Pancreas (tissue), 10 donors: ENCODE measurements at places on chromosomes 2 and 18. TPM values are rescaled to one million over a fixed set of nuclear protein-coding genes. Genes with fewer than 3 reads are reported as not detected.

The PLCL1 gene
- total RNA-seq: 0.91 TPM

The UGT1A6 gene
- total RNA-seq: 0.69 TPM

The AQP12A gene
- total RNA-seq: 103 TPM

The NLRC4 gene
- total RNA-seq: 1.9 TPM

The NTSR2 gene
- total RNA-seq: not detected

The ST6GAL2 gene
- not detected for total RNA-seq

The G6PC2 gene
- total RNA-seq: 16.3 TPM

The ELOA2 gene
- not detected for total RNA-seq

The DSG1 gene
- total RNA-seq: not detected

The RUFY4 gene
- total RNA-seq: 0.31 TPM

The TMEM182 gene
- 2.2 TPM for total RNA-seq

The PDCL3 gene
- total RNA-seq: 8.1 TPM

The SPC25 gene
- 0.14 TPM for total RNA-seq

The DNER gene
- total RNA-seq: 0.25 TPM

- no peak for DNase-seq
Measured at GRCh38 chr18:7908681-7909299, 341.7 kb downstream of the PTPRM start.

- no peak for DNase-seq
Measured at GRCh38 chr2:230660294-230661060, 52.2 kb upstream of the CAB39 start.

GRCh38 chr2:102256874-102257462 is 54.4 kb upstream of the IL1RL1 start:
- DNase-seq: no peak

DNA sequence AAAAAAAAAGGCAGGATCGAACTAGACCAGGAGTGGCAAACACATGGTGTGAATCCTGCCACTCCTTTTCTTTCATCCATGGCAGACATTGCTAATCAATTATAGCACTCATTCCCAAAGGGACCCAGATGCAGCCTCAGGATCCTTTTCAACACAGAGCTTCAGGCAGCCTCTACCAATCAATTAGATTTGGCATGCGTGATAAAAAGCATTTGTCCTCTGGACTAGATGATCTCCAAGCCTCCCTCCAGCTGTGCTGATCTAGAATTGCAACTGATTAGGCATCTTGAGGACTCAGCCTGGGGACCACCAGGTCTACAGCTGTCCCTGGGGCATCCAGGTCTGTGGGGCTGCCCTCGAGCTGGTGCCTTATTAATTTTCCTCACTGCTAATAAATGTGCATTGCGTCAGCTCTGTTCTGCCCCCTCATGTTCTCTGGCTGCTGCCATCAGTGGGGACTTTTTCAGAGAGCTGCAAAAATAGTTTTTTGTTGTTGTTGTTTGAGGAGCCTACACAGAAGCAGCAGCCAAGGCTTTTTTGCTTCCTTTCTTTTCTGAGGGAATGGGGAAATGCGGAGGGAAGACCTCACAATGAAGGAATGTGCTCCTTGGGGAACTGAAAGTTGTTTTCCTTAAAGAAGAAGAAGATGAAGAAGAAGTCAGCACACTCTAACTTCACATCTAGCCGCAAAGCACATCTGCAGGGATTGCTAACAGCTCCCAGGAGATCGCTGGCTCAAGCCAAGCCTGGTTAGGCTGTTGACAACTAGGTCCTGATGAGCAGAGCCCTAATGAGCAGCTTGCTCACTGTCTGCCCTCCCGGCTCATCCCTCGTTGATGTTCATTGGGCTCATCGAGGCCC is 8.8 kb upstream of the ATOH8 start:
- no peak for DNase-seq

- no peak for DNase-seq
Measured at GRCh38 chr2:19702267-19702666, 199.5 kb downstream of the TTC32 start.

- DNase-seq: no peak
Measured at GRCh38 chr2:184114439-184114838, 483.9 kb upstream of the ZNF804A start.

- no peak for DNase-seq
Measured at GRCh38 chr2:237020090-237020489, 65.6 kb upstream of the COPS8 start.

- DNase-seq: no peak
Measured at GRCh38 chr18:34643989-34644388, 66.1 kb upstream of the DTNA start.

- DNase-seq: no peak
Measured at GRCh38 chr2:174117951-174118930, 130.1 kb downstream of the OLA1 start.

- DNase-seq: no peak
Measured at GRCh38 chr2:203873461-203873860, 5.9 kb downstream of the CTLA4 start.

DNA sequence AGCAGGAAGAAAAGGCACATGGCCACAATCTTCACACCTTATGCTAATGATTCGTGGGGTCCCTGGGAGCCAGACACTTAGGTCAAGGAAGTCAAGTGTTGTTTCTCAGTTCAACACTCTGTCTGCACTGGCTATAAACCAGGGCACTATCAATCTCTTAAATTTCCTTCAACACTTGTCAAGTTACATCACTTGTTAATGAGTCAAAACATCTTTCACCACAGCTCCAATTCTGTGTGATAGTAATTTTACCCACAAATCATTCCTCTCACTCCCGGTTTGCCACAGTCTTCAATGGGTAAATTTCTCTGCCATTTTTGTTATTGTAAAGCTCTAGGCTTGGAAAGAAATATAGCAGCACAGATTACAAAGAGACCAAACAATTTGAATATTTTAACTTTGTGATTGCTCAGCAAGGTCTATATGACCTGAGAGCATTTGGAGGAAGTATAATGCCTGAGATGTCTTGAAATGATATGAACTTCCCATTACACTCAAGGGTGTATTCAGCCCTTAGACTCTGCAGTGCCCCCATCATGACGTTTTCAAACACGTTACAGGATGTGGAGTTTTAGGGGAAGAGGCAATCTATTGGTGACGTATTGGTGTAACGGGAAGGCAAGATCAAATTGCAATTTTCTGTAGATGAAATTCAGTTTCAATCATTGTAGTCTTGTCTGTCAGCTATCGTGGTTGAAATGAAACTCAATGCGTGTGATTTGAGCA is 78.7 kb downstream of the ICOS start:
- no peak for DNase-seq

GRCh38 chr2:235278771-235279355 is 215.0 kb upstream of the AGAP1 start:
- DNase-seq: no peak

- DNase-seq: no peak
Measured at GRCh38 chr18:76487070-76487469, 8.0 kb downstream of the ZNF516 start.

DNA sequence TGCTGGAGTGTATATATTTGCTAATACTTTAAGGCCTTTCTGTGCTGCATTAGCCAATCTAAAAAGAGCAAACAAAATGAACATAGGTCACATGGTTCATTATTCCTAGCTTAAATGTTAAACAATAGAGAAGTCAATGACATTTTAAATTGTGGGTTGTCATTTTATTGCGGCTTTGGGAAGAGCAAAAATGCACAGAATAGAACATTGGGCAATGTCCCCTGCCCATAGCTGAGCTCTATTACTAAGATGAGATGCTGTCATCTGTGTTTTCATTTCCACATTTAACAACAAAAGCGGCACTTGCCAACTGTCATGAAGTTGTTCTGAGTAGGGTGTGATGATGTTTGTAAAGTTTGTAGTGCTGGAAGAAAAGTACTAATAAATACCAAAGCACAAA is 3.2 kb upstream of the VAPA start:
- no peak for DNase-seq

DNA sequence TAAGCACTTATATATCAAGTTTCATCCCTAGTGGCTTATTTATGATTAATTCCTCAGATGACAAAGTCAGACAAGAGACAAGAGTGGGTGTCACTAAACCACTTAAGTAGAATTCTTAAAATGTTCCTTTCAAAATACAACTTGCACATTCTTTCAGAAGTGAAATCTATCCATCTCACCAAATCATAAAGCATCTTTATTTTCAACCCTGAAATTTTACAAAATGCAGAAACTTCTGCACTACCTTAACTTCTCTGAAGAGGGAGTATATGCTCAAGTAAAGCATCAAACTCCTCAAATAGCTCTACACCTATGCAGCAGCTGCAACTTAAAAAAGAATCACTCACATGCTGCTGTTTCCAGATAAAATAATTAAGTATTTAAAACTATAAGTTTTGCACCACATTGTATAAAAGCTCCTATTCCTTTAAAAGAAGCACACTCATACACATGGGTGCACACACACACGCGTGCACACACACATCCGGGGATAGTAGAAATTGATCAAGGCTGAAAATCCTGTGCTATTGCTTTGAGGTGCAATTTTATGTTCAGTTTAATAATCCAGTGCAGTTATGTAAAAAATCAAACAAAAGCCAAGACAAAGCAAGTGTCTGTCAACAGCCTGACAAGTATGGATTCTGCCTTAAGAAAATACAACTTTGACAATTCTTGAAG is 244.5 kb downstream of the TCF4 start:
- DNase-seq: no peak

DNA sequence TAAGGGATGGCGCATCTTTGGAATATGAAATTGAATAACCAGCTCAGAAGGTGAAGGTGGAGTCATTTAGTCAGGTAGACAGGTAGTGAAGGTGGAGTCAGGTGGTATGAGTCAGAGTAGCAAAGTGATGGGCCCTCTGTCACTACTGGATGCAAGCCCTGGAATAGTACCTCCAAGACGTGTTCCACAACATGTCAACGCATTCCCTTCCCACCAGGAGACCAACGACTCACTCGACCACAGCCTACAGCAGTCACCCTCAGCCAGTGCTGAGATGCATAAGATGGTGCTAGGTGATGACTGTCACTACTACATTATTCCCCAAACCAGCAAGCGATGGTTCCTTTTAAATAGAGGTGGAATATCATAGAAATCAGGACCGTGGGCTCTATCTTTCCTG is 6.8 kb downstream of the CPLX4 start:
- DNase-seq: no peak

GRCh38 chr2:74081763-74082110 is 66.0 kb downstream of the BOLA3 start:
- no peak for DNase-seq

DNA sequence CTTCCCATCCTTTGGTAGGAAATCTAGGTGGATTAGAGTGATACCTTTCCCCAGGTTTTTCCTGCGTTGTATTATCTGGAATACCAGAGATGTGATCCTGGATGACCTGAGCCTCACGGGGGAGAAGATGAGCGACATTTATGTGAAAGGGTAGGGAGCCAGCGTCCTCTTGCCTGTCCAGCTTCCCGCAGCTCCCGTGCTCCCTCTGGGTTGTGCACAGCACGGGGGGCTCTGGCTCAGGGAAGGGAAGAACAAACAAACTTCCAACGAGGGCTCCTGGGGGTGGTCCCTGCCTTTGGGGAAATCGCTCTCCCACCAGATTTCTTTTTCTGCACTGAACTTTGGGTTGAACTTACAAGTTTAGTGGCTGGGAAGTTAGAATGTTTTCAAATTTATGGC is 215.7 kb downstream of the DYSF start:
- no peak for DNase-seq

DNA sequence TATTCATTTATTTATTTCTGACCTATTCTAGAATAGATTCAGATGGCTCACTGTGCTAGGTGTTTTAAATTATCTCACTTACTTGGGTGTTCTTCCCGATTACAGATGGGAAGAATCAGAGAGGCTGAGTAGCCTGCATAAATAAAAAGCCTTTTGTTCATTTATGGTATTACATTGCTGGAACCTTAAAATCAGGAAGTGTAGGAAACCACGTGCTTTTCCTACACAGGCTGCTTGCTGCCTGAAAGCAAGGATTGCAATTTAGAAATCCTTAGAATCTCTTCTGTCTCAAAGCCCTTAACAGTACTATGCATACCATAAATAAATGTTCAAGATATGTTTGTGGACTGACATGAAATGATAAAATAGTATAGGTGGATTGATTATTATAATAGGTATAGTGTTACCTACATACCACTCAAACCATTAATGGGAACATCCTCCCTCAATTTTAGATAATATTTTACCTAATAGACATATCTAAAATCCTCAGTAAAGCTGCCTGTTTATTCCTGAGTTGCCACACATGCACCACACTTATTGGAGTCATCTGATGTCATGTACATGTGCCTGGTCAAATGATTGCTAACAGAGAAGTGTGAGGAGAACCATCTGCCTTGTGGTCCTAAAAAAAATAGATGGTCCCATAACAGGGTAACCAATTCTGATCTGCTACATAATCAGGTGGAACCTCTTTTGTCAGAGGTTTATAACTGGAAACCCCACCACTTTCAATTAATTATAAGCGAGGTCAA is 73.5 kb upstream of the C2orf15 start:
- no peak for DNase-seq

DNA sequence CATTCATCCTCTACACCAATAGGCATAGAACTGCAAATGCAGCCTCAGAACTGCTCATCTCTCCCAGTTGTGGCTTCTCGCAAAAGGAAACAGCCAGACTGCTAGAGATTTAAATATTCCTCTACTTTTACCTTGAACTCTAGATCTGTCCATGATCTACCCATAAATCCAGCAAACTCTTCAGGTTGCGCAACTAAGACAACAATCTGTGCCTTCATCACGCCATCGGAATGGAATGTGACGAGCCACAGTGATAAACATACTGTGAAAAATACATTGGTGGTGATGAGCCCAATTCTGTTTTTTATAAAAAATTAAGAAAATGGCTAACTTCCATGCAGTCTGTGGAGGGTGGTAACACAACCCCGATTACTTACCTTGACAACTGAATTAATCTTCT is 626.7 kb downstream of the LRRTM4 start:
- no peak for DNase-seq

- DNase-seq: no peak
Measured at GRCh38 chr2:233409286-233409991, 55.1 kb downstream of the DGKD start.

DNA sequence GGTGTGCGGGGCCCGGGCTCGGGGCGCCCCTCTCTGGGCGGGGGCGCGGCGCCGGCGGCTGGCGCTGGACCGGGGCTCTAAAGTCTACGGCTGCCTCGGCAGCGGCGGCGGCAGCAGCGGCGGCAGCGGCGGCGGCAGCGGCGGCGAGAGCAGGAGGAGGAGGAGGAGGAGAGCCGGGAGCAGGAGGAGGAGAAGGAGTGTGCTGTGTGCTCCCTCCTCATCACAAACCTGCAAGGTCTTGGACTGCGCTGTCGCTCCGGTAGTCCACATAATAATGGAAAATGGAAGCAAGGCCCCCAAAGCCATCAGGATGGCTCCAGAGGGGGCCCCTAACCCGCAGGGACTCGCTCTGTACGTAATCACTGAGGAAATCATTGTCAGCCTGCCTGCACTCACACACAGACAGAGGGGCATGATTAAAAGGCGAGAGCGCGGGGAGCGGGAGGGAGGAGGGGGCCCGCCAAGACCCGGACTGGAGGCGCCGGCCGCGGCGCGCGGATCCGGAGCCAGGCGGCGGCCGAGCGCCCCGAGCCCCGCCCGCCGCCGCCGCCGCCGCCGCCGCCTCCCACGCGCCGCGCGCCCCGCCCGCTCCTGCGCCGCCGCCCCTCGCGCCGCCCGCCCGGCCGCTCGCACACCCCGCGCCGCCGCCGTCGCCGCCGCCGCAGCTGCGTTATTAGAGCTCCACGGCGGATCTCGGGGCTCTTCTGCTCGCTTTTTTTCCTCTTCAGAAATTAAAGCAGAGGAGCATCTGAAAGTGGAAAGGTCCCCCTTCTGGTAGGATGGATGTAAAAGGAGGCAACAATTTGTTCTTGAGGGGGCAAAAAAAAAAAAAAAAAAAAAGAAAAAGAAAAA is at the start of gene ZNF521:
TSS of gene ZNF521 (minus strand) at position 390 of the 852 bp plus-strand sequence. CDS start 1,220 bp downstream, outside the sequence.
- peak; percentile 62 for DNase-seq
